ENCODE measurements at places on chromosomes 3 and 15.

DNA sequence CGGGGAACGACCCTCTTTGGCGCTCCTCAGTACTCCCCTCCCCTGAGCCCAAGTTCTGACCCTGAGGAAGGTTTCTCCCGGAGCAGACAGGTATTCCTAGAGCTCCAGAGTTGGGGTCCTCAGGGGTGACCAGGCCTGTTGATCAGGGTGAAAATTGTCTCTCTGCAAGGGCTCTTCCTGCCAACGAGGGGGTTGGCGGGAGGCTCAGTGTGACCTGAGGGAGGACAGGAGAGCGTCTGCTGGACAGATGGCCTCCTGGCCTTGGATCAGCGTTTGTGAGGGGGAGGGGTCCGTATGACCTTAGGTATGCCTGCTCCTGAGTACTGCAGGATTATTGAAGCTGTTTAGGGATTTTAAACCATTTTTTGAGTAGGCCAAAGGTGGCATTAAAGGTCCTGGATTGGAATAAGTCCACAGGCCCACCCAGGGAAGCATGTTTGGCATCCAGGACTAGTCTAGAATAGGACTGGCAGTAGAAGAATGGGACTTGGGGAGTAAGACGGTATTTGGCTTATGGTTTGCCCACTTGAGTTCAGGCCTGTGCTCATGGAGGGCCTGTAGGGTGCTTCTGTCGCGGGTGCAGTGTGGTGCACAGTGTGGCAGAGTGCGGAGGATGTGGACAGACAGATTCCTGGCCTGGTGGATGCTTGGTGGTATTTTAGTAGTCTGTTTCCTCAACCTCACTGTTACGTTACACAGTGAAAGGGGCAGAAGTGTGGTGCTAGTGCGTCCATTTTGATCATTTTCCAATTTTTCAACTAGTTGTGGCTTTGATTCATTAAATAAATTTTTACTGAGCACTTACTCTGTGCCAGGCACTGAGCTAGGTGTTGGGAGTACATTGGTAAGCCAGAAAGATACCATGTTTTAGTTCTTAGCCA, 959 bp downstream of the ZNF592 start:
- DNase-seq: no peak

GRCh38 chr3:95271395-95271794, 1208.5 kb downstream of the NSUN3 start:
- DNase-seq: no peak

DNA sequence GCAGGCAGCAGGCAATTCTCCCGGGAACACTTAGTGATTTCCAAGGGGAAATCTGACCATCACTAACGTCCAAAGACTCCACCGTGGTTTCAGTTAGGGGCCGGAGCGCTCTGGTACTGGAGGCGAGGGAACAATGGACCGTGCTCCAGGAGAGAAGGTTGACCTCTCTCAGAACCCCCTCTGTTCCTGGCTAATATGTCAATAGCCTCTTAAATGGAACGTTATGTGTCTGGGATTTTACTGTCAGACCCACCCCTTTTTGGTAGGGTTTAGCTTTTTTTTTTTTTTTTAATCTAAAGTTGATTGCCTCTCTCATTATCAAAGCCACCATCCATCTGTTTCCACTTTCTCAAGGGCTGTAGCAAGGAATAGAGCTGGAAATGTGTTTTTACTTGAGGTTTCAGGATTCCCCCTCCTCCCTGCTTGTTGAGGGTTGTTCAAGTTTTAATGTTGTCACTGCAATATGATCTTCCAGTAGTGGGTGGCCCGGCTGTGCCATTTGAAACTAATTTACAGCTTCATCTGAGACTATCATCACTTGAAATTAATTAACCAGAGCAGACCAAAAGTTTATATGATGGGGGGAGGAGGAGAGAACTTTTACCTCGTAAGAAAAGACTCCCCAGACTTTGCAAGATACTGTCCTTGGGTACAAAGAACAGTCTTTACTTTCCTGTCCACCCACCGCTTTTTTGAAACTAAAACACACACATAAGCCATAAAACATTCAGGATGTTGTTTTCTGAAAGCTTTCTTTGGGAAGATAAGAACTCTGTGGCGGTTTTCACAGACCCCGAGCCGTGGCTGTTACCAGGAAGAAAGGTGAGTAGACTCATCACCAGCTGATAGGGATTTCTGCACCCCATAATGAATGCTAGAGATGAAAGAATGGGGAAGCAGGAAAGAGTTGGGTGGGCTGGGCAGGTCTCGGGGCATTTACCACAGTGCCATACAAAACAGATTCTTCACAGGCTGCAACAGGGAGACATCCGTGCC, 187.8 kb downstream of the UACA start:
- DNase-seq: no peak

GRCh38 chr15:73608941-73609340, 24.2 kb downstream of the NPTN start:
- DNase-seq: no peak

GRCh38 chr3:89405176-89405575, 297.8 kb downstream of the EPHA3 start:
- no peak for DNase-seq

DNA sequence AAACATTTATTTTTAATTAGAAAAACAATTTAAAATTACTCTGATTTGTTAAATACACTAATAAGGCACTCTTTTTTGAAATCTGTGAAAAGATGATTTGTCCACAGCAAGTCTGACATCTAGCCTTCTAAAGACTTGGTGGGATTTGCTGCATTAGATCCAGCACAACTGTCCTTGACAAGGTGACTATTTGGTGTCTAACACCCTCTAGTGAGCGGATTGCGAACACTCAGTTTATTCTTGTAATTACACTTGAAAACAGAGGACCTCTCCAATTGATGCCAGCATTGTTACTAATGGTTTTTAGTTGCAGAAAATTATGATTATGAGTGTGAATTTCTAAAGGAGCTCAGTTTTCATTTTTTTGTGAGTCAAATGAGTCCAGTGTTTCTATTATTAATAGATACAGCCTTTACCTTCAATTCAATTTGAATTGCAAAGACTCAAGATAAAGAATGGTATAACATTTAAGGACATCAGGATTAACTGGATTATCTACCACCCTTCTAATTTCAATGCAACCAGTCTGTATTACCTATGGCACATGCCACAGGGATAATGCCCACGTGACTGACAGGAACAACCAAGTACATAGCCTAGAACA, 29.7 kb upstream of the STRIT1 start:
- peak; percentile 78 for DNase-seq

GRCh38 chr15:42123546-42123945, 29.2 kb upstream of the PLA2G4D start:
- no peak for DNase-seq

GRCh38 chr3:89042236-89042835, 65.1 kb upstream of the EPHA3 start:
- no peak for DNase-seq

- no peak for DNase-seq
These were observed 218.6 kb downstream of the PDCD6IP start for GRCh38 chr3:34016925-34017587.

- no peak for DNase-seq
These were observed 4.9 kb upstream of the ITIH3 start for GRCh38 chr3:52789746-52790040.

DNA sequence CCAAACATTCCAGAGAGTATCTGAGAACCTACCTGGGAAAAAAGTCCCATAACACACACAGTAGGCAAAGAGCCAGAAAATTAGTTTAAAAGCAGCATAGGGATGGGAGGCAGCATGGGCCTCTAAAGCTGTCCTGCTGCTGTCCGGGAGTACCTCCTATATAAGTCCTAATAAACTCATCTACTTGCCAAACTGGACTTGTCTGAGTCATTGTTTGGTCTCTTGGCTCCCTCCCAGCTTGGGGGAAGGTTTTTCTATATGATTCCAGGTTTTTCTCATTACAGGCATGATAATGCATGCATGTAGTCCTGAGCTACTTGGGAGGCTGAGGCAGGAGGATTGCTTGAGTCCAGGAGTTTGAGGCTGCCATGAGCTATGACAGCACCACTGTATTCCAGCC, 17.5 kb upstream of the HACD2 start:
- DNase-seq: no peak

- no peak for DNase-seq
These were observed 16.9 kb upstream of the KLHL24 start for GRCh38 chr3:183618542-183618941.

GRCh38 chr3:41041899-41042298, 157.4 kb upstream of the CTNNB1 start:
- DNase-seq: no peak

DNA sequence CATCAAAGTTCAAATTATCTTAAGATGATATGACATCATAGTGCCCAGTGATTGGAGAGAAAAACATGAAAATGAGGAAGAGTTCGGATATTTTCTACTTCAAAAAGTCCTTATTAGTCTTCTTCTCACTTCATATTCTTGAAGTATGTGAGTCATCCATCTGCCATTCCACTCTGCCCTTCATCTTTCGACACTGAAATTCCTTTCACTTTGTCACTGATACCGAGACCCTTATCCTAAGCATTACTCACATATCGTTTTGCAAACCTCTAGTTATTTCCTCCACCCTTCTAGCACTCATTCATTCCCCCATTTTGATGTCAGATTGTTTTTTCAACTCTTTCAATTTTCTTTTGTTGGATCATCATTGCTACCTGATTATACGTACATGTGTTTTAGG, 4.0 kb downstream of the OR5H14 start:
- no peak for DNase-seq

- DNase-seq: no peak
These were observed 135.8 kb downstream of the THSD4 start for GRCh38 chr15:71250936-71251583.

All from NCI-H1694 treated with DMSO at 0.1 percent for 48 hours (cell line).